ENCODE measurements at places on chromosomes 16 and 17. TPM values are rescaled to one million over a fixed set of nuclear protein-coding genes. Genes with fewer than 3 reads are reported as not detected.

ABCA6 gene
- 7.6 TPM for total RNA-seq

CBLN1 gene
- total RNA-seq = 0.25 TPM

TEX14 gene
- total RNA-seq = 0.22 TPM

CHRNE gene
- total RNA-seq = 1.3 TPM

- no peak overlapping the region for H3K27ac ChIP-seq
- H3K4me3 ChIP-seq = no peak overlapping the region
- H3K4me1 ChIP-seq = peaks cover 3% of the 10 kb centered on the region
- H3K27me3 ChIP-seq = no peaks in the 10 kb centered on the region
- DNase-seq = no peak
Observed at GRCh38 chr16:12390644-12391043, 413.0 kb downstream of the CPPED1 start.

DNA sequence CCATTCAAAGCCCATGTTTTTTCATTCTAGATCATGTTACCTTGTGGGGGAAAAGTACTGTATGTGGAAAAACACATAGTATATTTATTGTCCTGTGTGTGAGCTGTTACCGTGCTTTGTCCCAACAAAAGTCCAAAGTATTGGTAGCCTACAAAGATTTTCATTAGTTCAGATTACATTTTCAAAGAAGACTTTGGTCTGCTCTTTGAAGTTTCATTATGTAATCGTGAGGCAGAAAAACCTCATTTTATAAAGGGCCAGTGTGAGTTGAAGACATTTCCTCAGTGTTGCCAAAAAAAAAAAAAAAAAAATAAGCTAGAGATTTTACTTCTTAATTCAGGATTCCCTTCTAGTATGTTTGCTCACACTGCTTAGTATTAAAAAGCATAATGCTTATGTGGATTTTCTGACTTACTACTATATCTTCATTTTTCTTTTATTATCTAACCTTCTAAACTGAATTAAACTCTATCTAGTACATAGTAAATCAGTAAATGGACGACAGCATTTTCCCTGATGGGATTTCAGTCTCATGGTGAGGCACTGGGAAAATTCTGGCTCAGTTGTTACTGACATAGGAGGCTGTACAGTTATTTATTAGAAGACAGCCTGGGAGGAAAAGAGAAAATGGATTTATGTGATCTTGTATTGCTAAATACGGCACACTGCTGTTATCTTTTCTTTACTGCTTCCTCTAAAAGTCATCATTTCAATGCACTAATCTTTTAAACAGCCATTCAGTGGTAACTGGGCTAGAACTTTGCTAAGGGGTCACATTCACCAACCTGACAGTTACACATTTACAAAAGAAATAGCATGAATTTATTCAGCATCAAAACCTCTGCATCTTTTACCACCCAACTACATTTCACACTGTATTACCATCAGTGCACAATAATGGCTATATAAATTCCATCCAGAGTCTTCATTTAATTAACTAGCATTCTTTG lies 100.6 kb downstream of the STXBP4 start:
- DNase-seq = peak; percentile 56
- no peaks in the 10 kb centered on the region for H3K4me1 ChIP-seq
- no peak overlapping the region for H3K4me3 ChIP-seq
- H3K27me3 ChIP-seq = no peaks in the 10 kb centered on the region

DNA sequence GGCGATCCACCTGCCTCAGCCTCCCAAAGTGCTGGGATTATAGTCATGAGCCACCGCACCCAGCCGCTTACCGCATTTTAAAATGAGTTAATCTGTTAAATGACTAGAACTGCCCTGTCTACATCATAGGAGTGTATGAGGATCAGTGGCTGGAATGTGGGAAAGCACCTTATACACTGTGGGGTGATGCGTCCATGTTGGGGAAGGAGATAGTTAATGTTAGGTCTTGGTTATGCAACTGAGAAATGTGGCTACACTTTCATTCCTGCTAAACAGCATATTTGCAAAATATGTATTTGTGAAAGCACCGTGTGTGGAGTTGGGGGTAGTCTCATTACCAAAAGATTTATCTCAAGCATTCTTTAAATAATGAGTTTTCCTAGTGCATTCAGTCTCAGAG lies 107.6 kb downstream of the SPACA3 start:
- no peak overlapping the region for H3K27ac ChIP-seq
- H3K4me1 ChIP-seq = no peaks in the 10 kb centered on the region
- no peaks in the 10 kb centered on the region for H3K27me3 ChIP-seq
- no peaks in the 10 kb centered on the region for H3K36me3 ChIP-seq
- no peak overlapping the region for H3K4me3 ChIP-seq

DNA sequence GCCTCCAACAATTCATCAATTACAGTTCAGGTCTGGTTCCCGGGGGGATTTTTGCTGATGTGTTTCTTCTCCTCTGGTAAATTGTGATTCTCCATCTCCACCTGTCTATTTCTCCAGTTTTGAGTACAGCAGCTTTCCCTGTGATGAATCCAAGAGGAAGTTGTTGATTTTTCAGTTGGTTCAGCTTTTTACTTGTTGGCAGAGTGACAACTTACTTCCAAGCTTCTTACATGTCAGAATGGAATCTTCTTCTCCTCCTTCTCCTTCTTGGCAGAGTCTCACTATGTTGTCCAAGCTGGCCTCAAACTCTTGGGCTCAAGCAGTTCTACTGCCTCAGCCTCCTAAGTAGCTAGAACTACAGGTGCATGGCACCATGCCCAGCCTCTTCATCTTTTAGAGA lies 33.4 kb upstream of the TMEM92 start:
- no peaks in the 10 kb centered on the region for H3K36me3 ChIP-seq
- DNase-seq = no peak
- no peaks in the 10 kb centered on the region for H3K4me1 ChIP-seq
- no peaks in the 10 kb centered on the region for H3K27me3 ChIP-seq

DNA sequence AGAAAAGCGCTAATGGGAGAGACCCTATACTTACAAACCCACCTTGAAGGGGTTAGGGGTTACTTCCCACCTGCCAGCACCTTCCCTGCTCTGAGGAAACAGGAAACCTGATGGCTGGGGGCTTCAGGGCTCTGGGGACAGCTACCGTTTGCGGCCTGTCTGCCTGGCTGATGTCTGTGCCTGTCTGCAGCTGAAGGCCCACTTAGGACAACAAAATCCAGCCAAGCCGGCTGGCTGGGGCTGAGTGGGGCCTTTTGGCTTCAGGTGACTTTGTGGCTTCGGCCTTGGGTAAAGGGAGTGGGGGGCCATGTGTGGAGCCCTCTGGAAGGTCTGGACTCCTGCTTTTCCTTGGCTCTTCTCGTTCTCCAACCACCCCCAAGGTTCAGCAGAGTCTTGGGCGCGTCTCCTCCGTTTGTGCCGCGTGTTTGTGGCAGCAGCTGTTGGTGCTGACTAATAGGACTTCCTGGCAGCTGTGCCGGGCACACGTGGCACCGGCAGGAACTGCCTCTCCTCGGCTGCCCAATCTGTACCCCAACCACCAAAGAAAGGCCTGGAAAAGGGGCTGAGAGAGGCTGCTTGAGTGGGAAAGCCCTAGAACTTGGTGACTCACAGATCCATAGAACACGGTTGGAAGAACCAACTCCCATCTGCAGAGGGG lies 186.7 kb downstream of the MSI2 start:
- DNase-seq = no peak
- no peak overlapping the region for H3K4me3 ChIP-seq
- no peaks in the 10 kb centered on the region for H3K36me3 ChIP-seq
- no peaks in the 10 kb centered on the region for H3K27me3 ChIP-seq
- H3K27ac ChIP-seq = no peak overlapping the region

DNA sequence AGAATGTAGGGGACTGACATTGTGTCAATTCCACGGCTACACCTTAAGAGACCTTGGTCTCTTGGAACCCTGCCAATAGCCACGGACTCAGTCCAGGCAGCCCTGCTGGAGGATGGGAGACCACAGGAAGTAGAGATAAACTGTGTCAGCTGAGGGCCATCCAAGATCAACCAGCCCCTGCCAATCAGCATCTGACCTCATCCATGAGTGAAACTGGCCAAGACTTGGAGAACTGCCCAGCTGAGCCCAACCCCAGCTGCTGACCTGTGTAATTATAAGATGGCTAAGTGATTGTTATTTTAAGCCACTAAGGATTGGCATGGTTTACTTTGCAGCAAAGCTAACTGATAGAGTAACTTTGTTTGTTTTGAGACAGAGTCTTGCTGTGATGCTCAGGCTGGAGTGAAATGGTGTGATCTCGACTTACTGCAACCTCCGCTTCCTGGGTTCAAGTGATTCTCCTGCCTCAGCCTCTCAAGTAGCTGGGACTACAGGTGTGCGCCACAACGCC lies 13.3 kb upstream of the YWHAE start:
- H3K36me3 ChIP-seq = no peaks in the 10 kb centered on the region
- no peak overlapping the region for H3K4me3 ChIP-seq
- peak; percentile 77 for DNase-seq
- no peak overlapping the region for H3K27ac ChIP-seq
- no peaks in the 10 kb centered on the region for H3K4me1 ChIP-seq

DNA sequence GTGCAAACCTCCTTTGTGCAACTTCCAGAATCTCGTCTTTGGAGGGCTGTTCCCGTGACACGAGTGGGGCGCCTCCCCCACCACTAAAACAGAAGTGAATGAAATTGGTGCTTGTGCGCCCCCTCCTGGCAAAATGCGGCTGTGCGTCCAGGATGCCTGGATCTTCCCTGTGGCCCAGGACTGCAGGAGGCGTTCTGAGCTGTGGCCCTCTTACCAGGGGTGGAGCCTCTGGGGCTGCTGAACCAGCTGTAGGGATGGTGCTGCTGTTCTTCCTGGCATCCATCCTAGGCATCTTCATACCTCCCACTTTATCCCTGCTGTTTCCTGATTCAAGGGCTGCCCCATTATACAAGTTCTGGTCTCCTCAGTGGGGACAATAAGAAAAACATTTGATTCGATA lies 18.5 kb upstream of the NAGLU start:
- DNase-seq = peak; percentile 77
- H3K27me3 ChIP-seq = no peaks in the 10 kb centered on the region
- H3K36me3 ChIP-seq = peaks cover 2% of the 10 kb centered on the region
- peaks cover 19% of the 10 kb centered on the region for H3K4me1 ChIP-seq
- peak overlapping the region; percentile 96 for H3K27ac ChIP-seq
- no peak overlapping the region for H3K4me3 ChIP-seq

- no peak for DNase-seq
- H3K4me1 ChIP-seq = no peaks in the 10 kb centered on the region
- H3K27ac ChIP-seq = no peak overlapping the region
Observed at GRCh38 chr17:12691173-12691572, 25.5 kb downstream of the MYOCD start.

GRCh38 chr16:57627184-57627871 lies 1.1 kb upstream of the ADGRG1 start:
- peak; percentile 64 for DNase-seq
- peaks cover 70% of the 10 kb centered on the region for H3K4me1 ChIP-seq
- H3K27ac ChIP-seq = peak overlapping the region; percentile 99
- H3K4me3 ChIP-seq = peak overlapping the region; percentile 9

DNA sequence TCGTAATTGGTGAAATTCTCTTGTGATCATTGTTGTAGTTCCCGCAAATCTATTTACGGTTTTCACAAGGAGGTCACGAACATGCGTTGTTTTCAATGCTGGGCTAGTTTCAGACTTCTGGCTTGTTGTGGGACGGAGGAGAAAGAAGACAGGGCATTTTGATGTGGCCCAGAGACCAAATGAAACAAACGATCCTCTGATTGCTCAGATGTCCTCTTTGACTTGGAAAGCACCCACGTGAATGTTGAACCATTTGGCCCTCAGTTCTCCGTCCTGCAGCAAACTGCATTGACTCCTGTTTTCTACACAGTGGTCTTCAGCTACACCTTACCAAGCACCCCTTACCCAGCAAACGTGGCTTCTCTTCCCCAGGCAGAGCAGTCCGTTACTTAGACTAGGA lies 391.0 kb downstream of the WWOX start:
- DNase-seq = no peak
- H3K36me3 ChIP-seq = no peaks in the 10 kb centered on the region
- no peaks in the 10 kb centered on the region for H3K27me3 ChIP-seq
- no peak overlapping the region for H3K4me3 ChIP-seq
- H3K4me1 ChIP-seq = no peaks in the 10 kb centered on the region

DNA sequence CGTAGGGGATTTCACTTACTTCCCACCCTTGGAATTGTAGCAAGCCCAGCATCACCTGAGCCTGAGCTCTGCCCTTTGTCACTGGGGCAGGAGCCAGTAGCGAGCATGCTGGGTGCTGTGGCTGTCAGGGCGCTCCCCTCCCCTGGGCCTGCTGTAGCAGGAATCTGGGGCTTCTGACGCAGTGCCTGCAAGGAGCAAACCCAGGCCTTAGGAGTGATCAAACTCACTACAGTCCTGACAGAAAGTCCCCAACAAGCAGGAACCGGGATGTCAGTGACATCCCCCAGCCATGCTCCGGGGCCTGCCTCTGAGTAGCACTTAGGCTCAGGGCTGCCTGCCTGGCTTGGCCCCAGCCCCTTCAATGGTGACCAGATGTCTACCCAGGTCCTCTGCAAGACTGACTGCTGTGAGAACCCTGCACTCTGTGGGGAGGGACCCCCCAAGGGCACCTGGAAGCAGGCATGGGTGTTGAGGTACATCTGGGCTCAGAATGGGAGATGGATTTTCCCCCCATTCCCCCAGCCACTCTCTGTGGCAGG lies 23.5 kb downstream of the PLD6 start:
- peaks cover 41% of the 10 kb centered on the region for H3K36me3 ChIP-seq
- no peaks in the 10 kb centered on the region for H3K27me3 ChIP-seq
- H3K4me1 ChIP-seq = no peaks in the 10 kb centered on the region
- H3K4me3 ChIP-seq = no peak overlapping the region
- no peak for DNase-seq

- H3K36me3 ChIP-seq = no peaks in the 10 kb centered on the region
- H3K27ac ChIP-seq = no peak overlapping the region
- peaks cover 5% of the 10 kb centered on the region for H3K27me3 ChIP-seq
- DNase-seq = no peak
Observed at GRCh38 chr17:3963237-3964201, 718 bp downstream of the ATP2A3 start.

DNA sequence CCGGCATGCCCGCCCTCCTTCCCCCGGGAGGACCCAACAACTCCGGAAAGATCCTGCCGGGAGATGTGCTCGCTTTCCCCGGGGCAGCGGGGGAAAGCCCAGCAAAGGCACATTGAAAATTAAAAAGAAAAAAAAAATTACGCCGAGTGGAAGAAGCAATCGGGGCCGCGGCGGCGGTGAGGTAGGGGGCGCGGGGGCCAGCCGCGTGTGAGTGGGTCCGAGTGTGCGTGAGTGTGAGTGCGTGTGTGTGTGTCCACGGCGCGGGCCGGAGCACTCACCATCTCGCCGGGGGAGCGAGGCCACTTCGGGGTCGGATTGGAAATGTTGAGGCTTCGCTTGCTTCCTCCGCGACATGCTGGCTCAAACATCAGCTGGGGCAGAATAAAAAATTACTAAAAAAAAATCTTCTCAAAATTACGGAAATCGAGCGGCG lies at the start of gene SALL1:
SALL1 (minus strand) TSS at position 383 of the 433 bp plus-strand sequence; CDS start at position 354, 29 bp downstream.
- no peak for DNase-seq
- no peaks in the 10 kb centered on the region for H3K4me1 ChIP-seq
- H3K27ac ChIP-seq = peak within 1 kb of the TSS; percentile 97
- H3K36me3 ChIP-seq = no peaks in the 10 kb centered on the region
- peaks cover 3% of the 10 kb centered on the region for H3K27me3 ChIP-seq

DNA sequence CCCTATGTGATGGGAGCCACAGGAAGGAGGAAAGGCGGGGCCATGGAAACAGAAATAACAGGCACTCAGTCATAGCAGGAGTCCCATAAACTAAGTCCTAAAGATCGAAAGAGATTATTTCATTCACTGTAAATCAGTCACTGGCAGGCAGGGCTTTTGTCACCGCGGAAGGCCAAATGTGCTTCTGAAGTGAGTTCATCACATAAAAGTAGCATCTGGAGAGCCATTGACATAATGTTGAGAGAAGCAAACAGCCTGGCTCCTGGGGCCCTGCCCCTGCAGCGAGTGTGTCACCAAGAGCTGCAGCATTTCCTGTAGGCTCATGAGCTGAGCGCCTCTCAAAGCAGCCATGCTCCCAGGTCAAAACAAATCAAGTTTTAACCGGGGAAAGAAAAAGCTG lies 476.2 kb downstream of the HAPSTR1 start:
- H3K36me3 ChIP-seq = no peaks in the 10 kb centered on the region
- DNase-seq = no peak
- H3K4me3 ChIP-seq = no peak overlapping the region
- H3K27me3 ChIP-seq = no peaks in the 10 kb centered on the region
- H3K27ac ChIP-seq = no peak overlapping the region
